ENCODE measurements at places on chromosomes 7 and 10.

GRCh38 chr7:97466999-97467740 is 264.7 kb upstream of the TAC1 start:
- DNase-seq: no peak

DNA sequence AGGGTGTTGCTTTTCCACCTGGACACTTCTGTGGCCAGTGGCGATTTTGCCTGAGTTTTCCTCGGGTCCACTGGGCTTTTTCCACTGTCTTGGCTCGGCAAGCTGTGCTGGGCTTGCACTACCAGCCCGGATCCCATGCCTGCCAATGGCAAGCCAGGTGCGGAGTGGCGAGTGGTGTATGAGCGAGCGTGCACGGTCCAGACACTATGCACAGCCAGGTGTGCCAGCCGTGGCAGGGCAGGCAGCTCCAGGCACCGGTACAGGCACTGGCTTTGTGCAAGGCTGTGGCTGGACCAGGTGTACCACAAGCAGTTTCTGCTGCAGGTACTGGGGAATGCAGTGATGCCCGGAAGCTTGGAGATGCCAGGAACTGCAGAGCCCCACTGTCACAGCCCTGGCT is 22.1 kb downstream of the INPP5F start:
- DNase-seq: no peak

DNA sequence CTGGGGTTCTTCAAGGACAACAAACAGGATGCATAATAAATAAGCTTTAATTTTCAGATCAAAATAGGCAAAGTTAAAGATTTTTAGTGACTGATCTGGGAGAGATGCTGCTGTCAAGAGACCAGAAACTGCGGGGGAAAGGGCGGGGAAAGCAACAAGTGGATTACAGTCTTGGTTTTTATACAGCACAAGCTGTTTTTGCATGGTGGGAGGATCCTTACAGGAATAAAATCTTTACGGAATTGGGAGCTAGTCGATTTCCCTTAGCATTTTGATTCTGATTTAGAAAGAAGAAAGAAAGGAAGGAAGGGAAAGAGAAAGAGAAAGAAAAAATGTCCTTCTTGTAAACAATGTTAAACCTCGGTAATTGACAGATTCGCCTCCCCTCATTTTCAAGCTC is 242.3 kb upstream of the SP8 start:
- DNase-seq: no peak

DNA sequence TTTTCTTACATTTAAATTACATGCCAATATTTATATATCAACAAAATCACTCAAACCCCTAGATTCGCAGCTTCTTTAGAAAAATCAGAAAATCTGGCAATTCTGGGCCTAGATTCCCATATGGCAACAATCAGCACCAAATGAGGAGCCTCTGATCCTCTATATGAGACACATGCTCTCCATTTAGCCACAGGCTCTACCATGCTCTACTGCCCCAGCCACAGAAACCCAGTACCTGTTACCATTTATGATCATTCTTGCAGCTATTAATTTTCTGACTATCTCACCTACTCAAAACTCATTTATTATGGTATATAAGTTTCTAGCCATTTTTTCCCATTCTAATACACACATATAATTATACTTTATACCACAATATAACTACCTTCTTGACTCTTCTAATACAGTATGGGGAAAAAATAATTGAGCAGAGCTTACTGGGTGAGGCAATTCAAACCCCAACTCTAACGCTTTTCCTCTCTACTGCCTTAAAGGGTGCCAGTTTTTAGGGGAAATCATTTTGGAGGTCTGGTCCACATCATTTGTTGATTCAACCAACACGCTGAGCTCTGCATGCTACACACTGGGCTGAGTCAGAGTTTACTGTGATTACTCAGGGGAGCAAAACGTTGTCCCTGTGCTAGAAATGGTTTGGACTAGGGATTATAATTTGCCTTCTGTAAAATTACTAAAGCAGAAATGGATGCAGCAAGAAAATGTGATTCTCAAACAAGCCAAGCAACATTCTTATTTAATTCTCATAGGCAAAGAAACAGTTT is 11.6 kb downstream of the PDLIM1 start:
- peak; percentile 73 for DNase-seq

DNA sequence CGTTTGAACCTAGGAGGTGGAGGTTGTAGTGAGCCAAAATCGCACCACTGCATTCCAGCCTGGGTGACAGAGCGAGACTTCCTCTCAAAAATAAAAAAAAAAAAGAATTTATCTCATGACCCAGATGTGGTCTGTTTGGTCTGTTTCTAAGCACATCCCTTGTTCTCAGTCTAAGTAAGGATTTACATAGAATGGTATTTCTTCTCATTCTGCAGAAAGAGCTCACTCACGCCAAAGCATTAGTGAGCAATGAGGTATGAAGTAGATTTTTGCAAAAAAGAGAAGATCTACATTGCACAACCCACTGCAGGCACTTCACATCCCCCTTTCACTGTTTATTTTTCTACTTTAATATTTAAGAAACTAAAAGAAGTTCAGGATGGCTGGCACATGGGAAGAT is 76.5 kb upstream of the FGL2 start:
- no peak for DNase-seq

- no peak for DNase-seq
These were observed 166.5 kb upstream of the PITRM1 start for GRCh38 chr10:3339121-3339520.

DNA sequence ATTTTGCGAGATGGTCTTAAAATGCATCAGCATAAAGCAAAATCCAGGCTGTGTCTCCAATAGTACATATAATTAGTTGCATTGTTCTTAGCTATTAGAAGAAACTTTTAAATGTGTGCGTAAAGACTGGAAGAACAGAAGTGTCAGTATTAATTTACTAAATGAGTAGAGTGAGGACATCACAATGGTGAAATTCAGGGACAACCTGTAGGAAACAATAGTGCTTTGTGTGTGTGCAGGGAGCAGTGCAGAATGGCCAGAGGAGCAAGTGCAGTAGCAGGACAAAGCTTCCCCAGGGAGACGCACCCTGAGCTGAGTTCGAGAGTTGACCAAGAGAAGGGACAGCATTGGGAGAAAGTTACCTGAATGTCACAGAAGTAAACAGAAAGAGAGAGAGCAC is 13.7 kb downstream of the ITGB8 start:
- DNase-seq: no peak

DNA sequence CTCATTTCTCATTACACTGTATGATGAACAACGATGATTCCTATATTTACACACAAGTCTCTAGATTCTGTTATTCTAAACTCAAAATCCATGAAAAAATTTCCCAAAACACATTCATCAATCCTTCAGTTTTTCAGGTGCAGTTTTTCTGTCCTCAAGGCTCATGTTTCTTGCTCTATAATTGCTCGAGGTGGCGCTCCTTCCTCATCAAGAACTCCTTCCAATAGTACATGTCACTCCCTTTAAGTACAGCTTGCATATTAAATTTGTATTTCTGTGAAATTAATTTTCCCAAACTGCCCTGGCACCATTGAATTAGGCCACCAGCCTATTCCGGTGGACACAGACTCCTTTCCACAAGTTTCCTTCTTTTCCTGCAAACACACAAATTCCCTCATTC is 188.7 kb upstream of the MINDY3 start:
- DNase-seq: no peak

GRCh38 chr10:63698787-63699150 is 177.6 kb downstream of the REEP3 start:
- DNase-seq: no peak

DNA sequence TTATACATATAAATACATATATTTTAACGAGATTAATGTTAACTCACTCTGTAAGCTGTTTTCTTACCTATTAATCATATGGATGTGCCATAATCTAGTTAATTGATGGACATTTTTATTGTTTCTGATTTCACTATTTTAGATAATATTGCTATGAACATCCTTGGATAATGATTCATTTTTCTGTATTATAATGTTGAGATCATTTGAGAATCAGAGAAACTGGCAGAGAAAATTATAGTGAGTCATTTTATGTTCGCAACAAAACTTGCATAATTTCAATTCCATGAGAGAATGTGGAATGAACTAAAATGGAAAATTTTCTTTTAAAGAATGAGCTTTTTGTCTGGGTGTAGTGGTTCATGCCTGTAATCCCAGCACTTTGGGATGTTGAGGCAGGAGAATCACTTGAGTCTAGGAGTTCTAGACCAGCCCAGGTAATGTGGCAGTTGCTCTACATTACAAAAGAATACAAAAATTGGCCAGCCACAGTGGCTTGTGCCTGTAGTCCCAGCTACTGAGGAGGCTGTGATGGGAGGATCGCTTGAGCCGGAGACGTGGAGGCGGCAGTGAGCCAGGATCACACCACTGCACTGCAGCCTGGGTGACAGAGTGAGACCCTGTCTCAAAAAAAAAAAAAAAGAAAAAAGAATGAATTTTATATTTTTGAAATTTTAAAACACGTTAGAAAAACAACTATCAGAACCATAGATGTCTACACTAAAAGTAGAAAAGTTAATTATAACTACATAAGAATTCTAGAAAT is 40.5 kb downstream of the PAPSS2 start:
- peak; percentile 82 for DNase-seq

- DNase-seq: peak; percentile 76
These were observed at the start of gene RPP30 for GRCh38 chr10:90871766-90872647. Gene RPP30, plus strand, starts transcription at chr10:90871974. Its CDS starts 13 bp downstream, at chr10:90871987.

GRCh38 chr10:124227055-124227975 is 133.9 kb upstream of the CHST15 start:
- no peak for DNase-seq

GRCh38 chr7:130384841-130385599 is 4.7 kb downstream of the CPA1 start:
- no peak for DNase-seq

- no peak for DNase-seq
These were observed 23.3 kb downstream of the PODXL start for GRCh38 chr7:131533151-131533559.

DNA sequence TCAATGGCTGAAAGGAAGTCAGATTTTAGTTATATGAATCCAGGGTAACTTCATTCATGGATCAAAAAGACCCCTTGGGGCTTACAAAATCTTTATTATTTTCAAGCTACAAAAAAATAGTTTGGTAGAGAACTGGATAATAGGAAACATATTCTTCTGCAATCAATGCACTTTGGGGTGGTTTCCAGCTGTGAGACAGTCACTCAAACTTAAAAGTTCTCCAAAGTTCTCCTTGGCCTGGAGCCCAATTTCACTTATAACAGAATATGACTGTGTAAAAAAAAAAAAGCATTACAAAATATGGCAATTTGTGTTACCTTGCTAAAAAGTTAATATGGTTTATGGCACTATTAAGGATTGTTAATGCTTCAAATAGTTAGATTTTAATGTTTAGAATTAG is 255.5 kb downstream of the AGMO start:
- DNase-seq: no peak

- no peak for DNase-seq
These were observed 24.9 kb upstream of the VSIR start for GRCh38 chr10:71798308-71798624.

DNA sequence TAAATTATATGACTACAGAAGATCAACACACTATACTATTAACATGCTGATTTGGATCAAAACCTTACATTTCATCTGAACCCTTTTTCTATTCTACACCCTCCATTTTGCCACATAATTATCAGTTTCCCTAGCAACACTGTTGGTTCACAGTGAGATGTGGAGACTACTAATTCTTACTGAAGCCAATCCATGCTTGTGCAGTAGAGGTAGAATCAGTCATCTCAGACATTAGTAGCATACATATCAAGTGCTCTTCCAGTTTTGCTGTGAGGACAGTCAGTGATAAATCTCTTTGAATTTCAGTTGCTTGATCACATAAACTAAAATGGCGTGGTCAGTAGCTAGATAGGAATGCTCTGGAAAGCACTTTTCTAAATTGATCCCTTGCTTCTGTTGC is 70.3 kb downstream of the PON1 start:
- no peak for DNase-seq

- peak; percentile 87 for DNase-seq
These were observed 11.0 kb upstream of the TRIM8 start for GRCh38 chr10:102633287-102633686.

DNA sequence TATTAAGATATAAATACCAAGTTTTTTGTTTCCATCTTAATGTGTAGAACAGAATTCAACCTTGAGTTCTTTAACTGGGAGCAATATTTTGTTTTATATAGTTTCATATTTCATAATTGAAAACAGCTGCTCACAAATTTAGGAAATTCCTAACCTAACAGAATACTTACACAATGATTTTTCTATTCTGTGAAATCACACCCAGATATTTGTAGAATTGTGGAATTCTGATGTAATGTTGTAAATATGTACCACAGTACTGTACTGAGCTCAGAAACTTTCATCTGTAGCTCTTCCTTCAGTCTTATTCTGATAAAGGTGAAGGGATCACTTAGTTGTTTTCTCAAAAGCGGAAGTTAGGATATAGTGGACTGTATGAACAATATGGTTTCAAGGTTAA is 143.4 kb upstream of the GLI3 start:
- DNase-seq: peak; percentile 73

GRCh38 chr7:50155755-50156154 is 62.7 kb upstream of the ZPBP start:
- no peak for DNase-seq

DNA sequence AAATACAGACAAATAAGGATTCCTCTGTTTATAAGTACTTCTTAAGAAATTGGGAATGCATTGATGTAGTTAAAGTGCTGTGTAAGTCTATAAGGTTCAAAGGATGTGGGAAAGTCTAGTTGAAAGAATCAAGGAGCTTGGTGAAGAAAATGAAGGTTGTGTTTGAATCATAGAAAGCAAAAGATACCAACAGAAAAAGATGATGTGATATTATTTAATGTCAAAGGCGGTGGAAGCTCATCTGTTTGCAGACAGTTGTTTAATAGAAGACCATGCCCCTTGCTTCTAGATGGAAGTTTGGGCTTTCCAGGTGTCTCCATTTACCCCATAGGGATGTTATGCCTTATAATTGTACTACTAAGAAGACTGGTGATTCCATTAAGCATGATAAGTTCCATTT is 150.3 kb downstream of the CCSER2 start:
- no peak for DNase-seq
